ENCODE measurements at places on chromosomes 2 and 18. TPM values are rescaled to one million over a fixed set of nuclear protein-coding genes. Genes with fewer than 3 reads are reported as not detected.

GRCh38 chr18:43115076-43115921, at the start of gene RIT2:
TSS of gene RIT2 (minus strand) at chr18:43115685.
- H3K36me3 ChIP-seq = no peaks in the 10 kb centered on the region
- DNase-seq = no peak
- no peaks in the 10 kb centered on the region for H3K4me1 ChIP-seq
- no peak within 1 kb of the TSS for H3K27ac ChIP-seq
- no peak within 1 kb of the TSS for H3K4me3 ChIP-seq

DNA sequence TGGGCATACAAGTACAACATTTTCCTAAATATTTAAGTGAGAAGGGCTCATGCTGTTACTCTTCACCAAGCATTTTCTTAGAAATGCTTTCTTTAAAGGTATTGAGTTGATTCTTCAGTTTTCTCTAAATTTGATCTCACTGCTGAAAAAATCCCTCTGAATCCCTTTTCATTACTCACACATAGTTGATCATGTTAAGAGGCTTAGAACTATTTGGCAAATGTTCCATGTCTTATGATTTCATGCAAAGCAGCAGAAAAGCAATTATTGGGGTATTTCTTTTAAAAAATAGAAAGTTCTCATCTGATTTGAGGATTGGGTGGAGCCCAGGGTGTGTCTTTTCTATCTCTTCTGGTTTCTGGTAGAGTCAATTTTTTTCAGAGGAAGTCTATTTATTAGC, 1079.8 kb upstream of the ZEB2 start:
- no peak overlapping the region for H3K4me3 ChIP-seq
- H3K36me3 ChIP-seq = no peaks in the 10 kb centered on the region
- H3K27ac ChIP-seq = no peak overlapping the region
- H3K4me1 ChIP-seq = no peaks in the 10 kb centered on the region
- no peak for DNase-seq
- H3K27me3 ChIP-seq = no peaks in the 10 kb centered on the region

The LRP1B gene
- 1.7 TPM for total RNA-seq

DNA sequence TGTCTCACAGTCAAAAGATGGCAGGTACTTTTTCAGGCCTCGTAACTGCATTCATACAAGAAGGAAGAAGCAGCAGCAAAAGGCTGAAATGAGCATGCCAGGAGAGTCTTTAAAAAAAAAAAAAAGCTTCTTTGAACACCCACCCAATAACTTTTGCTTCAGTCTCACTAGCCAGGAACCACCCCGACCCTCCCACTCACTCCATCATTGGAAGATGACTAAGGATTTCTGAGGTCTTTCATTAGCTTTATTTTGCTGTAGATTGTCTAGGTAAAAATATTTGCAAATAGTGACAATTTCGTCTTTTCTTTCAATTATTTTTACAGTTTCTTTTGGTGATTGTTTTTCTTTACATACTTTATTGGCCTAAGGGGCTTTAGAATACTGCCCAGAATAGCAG, 37.9 kb downstream of the RBBP8 start:
- no peaks in the 10 kb centered on the region for H3K4me1 ChIP-seq
- H3K4me3 ChIP-seq = no peak overlapping the region
- no peaks in the 10 kb centered on the region for H3K36me3 ChIP-seq
- H3K27me3 ChIP-seq = no peaks in the 10 kb centered on the region
- H3K27ac ChIP-seq = no peak overlapping the region
- no peak for DNase-seq

The EIF2AK3 gene
- 19.6 TPM for total RNA-seq

- H3K27me3 ChIP-seq = no peaks in the 10 kb centered on the region
- H3K27ac ChIP-seq = no peak overlapping the region
- no peak for DNase-seq
Observed at GRCh38 chr2:39306626-39307025, 62.9 kb upstream of the CDKL4 start.

The MYL1 gene
- total RNA-seq = not detected

- no peak overlapping the region for H3K27ac ChIP-seq
- no peaks in the 10 kb centered on the region for H3K27me3 ChIP-seq
Observed at GRCh38 chr2:217199255-217199630, 339.4 kb upstream of the TNP1 start.

- H3K36me3 ChIP-seq = no peaks in the 10 kb centered on the region
- no peaks in the 10 kb centered on the region for H3K4me1 ChIP-seq
- no peak overlapping the region for H3K4me3 ChIP-seq
- no peak for DNase-seq
Observed at GRCh38 chr2:145123606-145124005, 603.7 kb upstream of the ZEB2 start.

- no peaks in the 10 kb centered on the region for H3K27me3 ChIP-seq
- no peaks in the 10 kb centered on the region for H3K4me1 ChIP-seq
- H3K4me3 ChIP-seq = no peak overlapping the region
- no peak for DNase-seq
Observed at GRCh38 chr2:1625281-1626001, 118.9 kb downstream of the PXDN start.

GRCh38 chr2:99336804-99337112, 431 bp upstream of the EIF5B start:
- H3K27ac ChIP-seq = peak overlapping the region; percentile 81
- peaks cover 15% of the 10 kb centered on the region for H3K36me3 ChIP-seq
- H3K4me3 ChIP-seq = peak overlapping the region; percentile 67
- H3K27me3 ChIP-seq = no peaks in the 10 kb centered on the region

GRCh38 chr2:8400196-8400595, 281.7 kb upstream of the ID2 start:
- DNase-seq = no peak
- H3K27ac ChIP-seq = no peak overlapping the region
- no peak overlapping the region for H3K4me3 ChIP-seq
- no peaks in the 10 kb centered on the region for H3K27me3 ChIP-seq
- H3K36me3 ChIP-seq = no peaks in the 10 kb centered on the region

DNA sequence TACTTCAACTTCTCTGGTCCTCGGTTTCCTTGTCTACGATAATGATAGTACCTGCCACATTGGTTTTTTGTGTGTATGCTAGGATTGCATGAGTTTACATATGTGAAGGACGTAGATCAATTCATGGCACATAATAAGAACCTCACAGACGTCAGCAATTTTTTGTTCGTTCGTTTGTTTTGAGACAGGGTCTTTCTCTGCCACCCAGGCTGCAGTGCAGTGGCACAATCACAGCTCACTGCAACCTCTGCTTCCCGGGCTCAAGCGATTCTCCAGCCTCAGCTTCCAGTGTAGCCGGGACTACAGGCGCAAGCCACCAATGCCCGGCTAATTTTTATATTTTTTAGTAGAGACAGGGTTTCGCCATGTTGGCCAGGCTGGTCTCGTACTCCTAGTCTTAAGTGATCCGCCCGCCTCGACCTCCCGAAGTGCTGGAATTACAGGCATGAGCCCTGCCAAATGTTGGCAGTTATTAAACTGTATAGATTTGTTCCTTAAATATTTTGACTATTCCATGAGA, 756 bp upstream of the SLC35F5 start:
- H3K27me3 ChIP-seq = no peaks in the 10 kb centered on the region
- peak overlapping the region; percentile 99 for H3K27ac ChIP-seq
- peaks cover 6% of the 10 kb centered on the region for H3K36me3 ChIP-seq
- peak overlapping the region; percentile 87 for H3K4me3 ChIP-seq
- H3K4me1 ChIP-seq = peaks cover 39% of the 10 kb centered on the region
- DNase-seq = peak; percentile 33

GRCh38 chr2:7595206-7595605, 678.0 kb downstream of the RNF144A start:
- no peak for DNase-seq
- H3K27ac ChIP-seq = no peak overlapping the region
- no peaks in the 10 kb centered on the region for H3K27me3 ChIP-seq
- no peaks in the 10 kb centered on the region for H3K36me3 ChIP-seq
- no peak overlapping the region for H3K4me3 ChIP-seq
